ENCODE measurements at places on chromosomes 3 and 15.
A peak's percentile ranks its signal among the peaks of the same experiment; 100 is the strongest.

GRCh38 chr3:133572158-133573053 lies 1.1 kb upstream of the CDV3 start:
- DNase-seq, result no peak

DNA sequence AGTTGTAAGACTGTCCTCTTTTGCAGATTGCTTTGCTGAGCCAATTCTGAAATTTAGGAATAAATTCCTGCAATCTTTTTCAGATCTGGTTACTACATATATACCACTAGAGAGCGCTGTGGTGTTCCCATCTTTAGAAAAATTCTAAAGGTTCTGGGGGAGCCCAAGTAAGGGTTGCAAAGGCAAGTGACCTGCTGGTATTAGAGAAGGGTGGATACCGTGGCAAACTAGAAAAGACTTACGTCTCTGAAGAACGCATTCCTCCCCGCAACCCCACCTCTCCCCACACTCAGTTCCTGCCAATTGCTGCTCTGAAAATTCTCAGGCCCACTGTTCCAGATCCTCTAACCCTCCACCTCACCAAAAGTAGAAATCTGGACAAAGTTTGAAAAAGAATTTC lies 48.5 kb downstream of the EFHB start:
- no peak for DNase-seq

GRCh38 chr3:16433701-16434151 lies 79.8 kb downstream of the RFTN1 start:
- DNase-seq, result no peak

- DNase-seq, result no peak
Measured at GRCh38 chr3:62404321-62404720, 31.0 kb upstream of the FEZF2 start.

DNA sequence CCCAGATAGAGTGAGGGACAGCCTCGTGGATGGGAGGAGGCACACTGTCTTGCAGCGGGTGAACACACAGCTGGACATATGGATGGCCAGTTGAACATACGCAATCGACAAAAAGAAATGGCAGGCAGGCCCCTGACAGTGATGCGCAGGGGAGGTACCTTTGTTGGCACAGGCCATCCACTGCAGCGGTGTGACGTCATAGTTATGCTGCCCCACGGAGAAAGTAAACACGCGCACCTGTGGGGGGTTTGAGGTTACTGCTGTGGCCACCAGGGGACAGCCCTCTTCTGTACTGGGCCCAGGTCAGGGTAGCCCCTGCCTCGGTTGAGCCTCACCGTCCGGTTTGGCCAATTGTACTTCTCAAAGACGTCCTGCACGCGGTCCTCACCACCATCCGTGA lies 19.4 kb upstream of the TMEM115 start:
- no peak for DNase-seq

- no peak for DNase-seq
Measured at GRCh38 chr3:61807865-61808276, 246.5 kb downstream of the PTPRG start.

GRCh38 chr3:109731639-109732473 lies 394.5 kb upstream of the DPPA4 start:
- DNase-seq, result peak; percentile 34

- no peak for DNase-seq
Measured at GRCh38 chr3:57059411-57059810, 1.1 kb upstream of the SPATA12 start.

Data from pancreas (tissue), 10 donors.